ENCODE measurements at places on chromosomes 4 and X.

DNA sequence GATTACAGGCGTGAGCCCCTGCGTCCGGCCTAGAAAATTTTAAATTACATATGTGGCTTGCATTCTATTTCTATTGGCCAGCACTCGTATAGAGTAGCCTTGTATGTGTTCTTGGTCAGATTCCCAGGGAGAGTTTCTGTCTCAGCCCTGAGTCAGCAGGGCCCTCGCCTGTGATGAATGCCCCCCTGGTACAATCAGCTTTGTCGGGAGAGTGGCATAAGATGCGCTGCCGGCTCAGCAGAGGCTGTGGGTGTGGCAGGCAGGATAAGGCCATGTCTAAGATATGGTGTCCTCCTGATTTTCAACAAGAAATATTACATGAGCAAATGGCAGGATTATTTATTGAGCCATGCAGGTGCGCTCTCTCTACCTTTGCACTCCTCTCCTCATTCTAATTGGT is 1.6 kb upstream of the REELD1 start:
- no peak for DNase-seq

GRCh38 chr4:181796502-181796901 is 446.7 kb upstream of the TENM3 start:
- DNase-seq = no peak

GRCh38 chr4:5709207-5709575 is 832 bp upstream of the EVC2 start:
- no peak for DNase-seq

DNA sequence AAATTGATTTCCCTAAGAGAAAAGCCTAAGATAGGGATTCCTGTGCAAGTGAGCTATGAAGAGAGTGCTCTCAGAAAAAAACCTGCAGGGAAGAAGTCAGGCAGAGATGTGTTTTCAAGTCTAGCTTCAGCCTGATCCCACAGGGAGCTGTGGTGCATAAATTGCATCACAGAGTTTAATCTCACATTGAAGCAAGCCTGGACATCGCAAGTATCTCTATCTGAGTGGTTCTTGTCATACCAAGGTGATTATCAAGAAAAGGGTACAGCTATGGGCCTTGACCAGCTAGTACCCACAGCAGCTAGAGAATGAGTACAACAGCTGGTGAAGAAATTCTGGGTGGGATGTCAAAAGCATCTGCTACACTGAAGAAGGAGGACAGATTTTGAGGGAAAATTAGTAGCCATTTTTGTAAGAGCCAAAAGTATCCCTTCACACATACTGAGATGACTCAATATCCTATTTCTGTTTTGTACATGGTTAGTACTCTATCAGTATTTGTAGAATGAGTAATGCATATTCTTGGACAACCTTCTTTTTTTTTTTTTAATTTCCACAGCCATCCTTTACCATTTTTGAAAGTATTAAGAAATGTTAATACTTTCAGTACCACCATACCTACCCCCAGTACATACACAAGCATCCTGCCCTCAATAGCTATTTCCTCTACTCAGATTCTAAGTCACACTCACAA is 708.9 kb downstream of the IL1RAPL1 start:
- no peak for DNase-seq

DNA sequence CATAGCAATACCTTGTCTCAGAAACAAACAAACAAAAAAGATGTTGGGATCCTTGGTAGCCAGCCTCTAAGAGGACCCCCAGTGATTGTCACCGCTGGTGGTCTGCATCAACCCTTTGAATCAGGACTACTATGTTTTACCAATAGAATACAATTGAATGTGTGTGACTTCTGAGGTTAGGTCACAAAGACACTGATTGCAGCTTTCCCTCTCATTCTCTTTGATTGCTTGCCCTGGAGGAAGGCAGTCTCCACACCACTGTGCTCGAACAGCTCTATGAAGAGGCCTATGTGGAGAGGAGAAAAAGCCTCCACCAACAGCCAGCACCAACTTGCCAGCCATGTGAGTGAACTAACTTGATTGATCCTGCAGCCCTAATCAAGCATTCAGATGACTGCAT is 2.8 kb upstream of the SMIM14 start:
- no peak for DNase-seq

DNA sequence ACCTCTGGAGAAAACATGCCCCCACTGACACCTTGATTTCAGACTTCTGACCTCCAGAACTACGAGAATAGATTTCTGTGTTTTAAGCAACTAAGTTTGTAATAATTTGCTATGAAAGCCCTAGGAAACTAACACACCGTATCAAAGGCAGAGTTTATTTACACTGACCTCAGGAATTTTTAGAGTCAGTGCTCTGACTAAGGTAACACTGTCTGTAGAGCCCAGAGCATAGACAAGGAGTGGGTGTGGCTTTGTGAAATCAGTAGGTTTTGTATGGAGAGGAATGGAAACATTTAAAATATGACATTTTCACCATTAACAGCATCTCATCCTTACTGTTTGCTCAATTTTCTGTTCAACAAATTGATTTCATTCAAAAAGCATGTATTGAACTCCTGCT is 764.4 kb upstream of the PCDH10 start:
- no peak for DNase-seq
